ENCODE measurements at places on chromosomes 1 and 21. TPM values are rescaled to one million over a fixed set of nuclear protein-coding genes. Genes with fewer than 3 reads are reported as not detected.

DNA sequence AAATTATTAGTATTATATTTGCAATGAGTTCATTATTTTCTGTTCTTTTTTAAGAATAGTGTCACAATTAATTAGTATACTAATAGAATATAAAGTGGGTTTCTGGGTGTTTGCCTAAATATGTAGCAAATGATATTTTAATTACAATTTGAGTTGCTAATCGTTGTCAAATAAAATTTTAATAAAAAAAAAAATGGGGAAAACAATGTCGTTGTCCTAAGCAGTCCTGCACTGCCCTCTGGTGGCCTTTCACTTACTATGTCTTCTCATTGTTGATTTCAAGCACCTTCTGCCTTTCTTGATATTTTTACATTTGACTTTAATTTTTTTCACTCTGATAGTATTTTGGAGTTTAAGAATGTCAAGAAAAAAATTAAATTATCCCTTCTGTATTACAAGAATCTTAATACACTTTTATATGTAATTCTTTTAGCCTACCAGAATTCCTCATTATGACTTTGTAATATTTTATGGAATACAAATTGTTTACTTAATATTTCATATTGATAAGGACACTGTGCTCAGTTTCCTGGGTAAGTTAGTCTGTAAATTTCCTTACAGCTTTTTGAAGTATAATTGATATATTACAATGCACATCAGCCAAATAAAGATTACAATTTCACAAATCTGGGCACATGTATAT lies 104.5 kb upstream of the FMN2 start:
- H3K27me3 ChIP-seq = no peaks in the 10 kb centered on the region
- no peaks in the 10 kb centered on the region for H3K36me3 ChIP-seq
- H3K4me1 ChIP-seq = no peaks in the 10 kb centered on the region
- H3K27ac ChIP-seq = no peak overlapping the region
- H3K4me3 ChIP-seq = no peak overlapping the region
- no peak for DNase-seq

DNA sequence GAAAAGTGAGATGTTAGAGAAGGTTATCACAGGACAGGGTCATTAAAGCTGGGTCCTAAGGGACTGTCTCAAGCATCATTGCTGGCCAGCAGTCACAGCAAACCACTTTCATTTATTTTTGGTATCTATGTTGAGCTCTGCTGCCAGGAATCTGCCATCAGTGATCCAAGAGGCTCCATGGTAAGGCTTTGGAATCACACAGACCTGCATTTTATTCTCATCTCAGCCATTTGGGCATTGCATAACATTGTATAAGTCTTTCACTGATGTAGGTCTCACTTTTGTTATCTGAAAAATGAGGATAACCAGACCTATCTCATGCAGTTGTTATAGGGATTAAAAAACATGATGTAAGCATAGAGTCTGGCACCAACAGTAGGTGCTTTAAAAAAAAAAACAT lies 77.5 kb downstream of the OMA1 start:
- H3K4me1 ChIP-seq = peaks cover 11% of the 10 kb centered on the region
- no peak for DNase-seq
- no peak overlapping the region for H3K4me3 ChIP-seq
- H3K36me3 ChIP-seq = no peaks in the 10 kb centered on the region
- peak overlapping the region; percentile 42 for H3K27ac ChIP-seq
- H3K27me3 ChIP-seq = no peaks in the 10 kb centered on the region

DNA sequence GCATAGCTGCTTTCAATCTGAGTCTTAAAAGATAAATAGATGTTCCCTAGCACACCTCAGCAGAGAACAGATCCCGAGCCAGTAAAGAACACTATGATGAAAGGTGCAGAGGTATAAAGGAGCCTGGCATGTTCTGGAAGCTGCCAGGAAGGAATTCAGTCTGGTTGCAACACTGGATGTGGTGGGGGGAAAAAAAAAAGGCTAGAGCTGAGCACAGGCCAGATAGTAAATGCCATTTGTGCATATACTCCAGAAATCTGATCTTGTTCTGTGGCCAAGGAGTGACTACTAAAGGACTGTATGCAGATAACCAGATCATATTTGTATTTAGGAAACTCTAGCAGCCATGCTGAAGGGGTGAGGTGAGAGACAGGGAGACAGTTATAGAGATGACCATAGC lies 240.3 kb downstream of the VAV3 start:
- H3K27me3 ChIP-seq = no peaks in the 10 kb centered on the region
- DNase-seq = no peak
- H3K4me3 ChIP-seq = no peak overlapping the region
- H3K27ac ChIP-seq = no peak overlapping the region

GRCh38 chr21:41817877-41818855 lies 51.3 kb upstream of the RIPK4 start:
- H3K4me1 ChIP-seq = peaks cover 5% of the 10 kb centered on the region
- H3K27ac ChIP-seq = no peak overlapping the region
- no peak overlapping the region for H3K4me3 ChIP-seq
- H3K36me3 ChIP-seq = peaks cover 18% of the 10 kb centered on the region
- no peaks in the 10 kb centered on the region for H3K27me3 ChIP-seq
- no peak for DNase-seq

GRCh38 chr1:20143318-20143717 lies 4.2 kb downstream of the PLA2G2F start:
- H3K4me3 ChIP-seq = no peak overlapping the region
- H3K4me1 ChIP-seq = peaks cover 4% of the 10 kb centered on the region
- H3K36me3 ChIP-seq = no peaks in the 10 kb centered on the region

GRCh38 chr1:180815188-180815587 lies 97.5 kb upstream of the KIAA1614 start:
- no peaks in the 10 kb centered on the region for H3K27me3 ChIP-seq
- H3K36me3 ChIP-seq = no peaks in the 10 kb centered on the region
- H3K4me3 ChIP-seq = no peak overlapping the region
- no peak for DNase-seq

GRCh38 chr1:196387766-196388165 lies 220.5 kb downstream of the KCNT2 start:
- H3K27me3 ChIP-seq = no peaks in the 10 kb centered on the region
- no peaks in the 10 kb centered on the region for H3K4me1 ChIP-seq
- no peak for DNase-seq
- no peak overlapping the region for H3K4me3 ChIP-seq
- H3K36me3 ChIP-seq = no peaks in the 10 kb centered on the region

DNA sequence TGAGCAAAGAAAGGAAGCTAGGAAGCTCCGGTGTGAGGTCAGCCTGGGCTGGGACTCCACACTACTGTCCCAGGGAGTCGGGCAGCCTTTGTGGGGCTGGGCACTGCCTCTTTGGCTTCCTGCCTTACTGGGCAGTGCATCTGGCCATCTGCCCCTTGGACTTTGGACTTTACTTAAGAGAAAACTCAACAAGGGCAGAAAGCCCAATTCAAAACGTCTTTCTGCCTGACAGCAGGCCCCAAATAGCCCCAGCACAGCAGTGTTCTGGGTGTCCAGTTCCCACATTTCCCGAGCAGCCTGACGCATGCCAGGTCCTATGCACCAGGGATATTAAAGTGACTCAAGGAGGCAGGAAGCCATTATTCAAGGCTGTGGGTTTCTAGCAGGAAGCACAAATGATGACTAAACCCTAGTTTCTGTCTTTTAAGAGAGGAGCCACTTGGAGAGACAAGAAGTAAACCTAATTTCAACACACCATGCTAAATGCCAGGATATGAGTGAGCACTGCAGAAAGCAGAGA lies 37.9 kb upstream of the EDEM3 start:
- no peaks in the 10 kb centered on the region for H3K27me3 ChIP-seq
- H3K36me3 ChIP-seq = peaks cover 51% of the 10 kb centered on the region
- no peak overlapping the region for H3K4me3 ChIP-seq
- peaks cover 11% of the 10 kb centered on the region for H3K4me1 ChIP-seq
- DNase-seq = peak; percentile 49

GRCh38 chr1:18137759-18138345 lies 30.3 kb downstream of the IGSF21 start:
- peaks cover 36% of the 10 kb centered on the region for H3K27me3 ChIP-seq
- no peak for DNase-seq
- H3K4me1 ChIP-seq = no peaks in the 10 kb centered on the region
- H3K27ac ChIP-seq = no peak overlapping the region
- no peaks in the 10 kb centered on the region for H3K36me3 ChIP-seq

The RIPPLY3 gene
- not detected for total RNA-seq

The LIN28A gene
- not detected for total RNA-seq

The ETV3L gene
- total RNA-seq = not detected

The TEDDM1 gene
- not detected for total RNA-seq

Measured in heart right ventricle (tissue), 16 donors.